ENCODE measurements at places on chromosomes 16 and 17.

- peak; percentile 92 for DNase-seq
These were observed 10.1 kb downstream of the KRT33A start for GRCh38 chr17:41340494-41340893.

DNA sequence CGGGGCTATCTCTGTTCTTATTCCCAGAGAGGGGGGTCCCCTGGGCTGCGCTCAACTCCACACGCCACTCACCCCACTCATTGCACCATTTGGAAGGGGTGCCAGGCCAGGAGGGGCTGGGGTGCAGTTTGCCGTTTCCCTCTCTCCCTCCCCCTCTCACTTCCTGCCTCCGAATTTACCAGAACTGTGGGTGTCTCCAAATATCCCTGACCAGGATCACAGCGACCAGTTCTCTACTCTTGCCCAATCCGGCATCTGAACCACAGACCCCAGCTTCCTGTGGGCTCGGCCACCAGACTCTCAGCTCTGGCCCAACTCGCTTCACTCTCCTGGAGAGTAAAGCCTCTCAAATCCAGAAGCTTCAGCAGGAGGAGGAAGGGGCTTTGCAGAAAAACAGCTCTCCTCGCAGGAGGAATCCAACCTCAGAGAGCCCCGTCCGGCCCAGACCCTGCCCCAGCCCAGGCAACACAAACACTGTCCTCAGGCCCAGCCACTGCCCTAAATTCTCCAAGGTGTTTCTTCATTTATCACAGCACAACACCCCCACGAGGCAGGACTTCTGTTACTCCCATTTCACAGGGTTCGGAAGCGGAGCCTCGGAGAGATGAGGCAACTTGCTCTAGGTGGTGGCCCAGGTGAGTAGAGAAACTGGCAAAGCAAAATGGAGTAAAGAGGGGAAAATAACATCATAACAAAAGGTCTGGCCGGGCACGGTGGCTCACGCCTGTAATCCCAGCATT lies 423 bp upstream of the ASGR2 start:
- DNase-seq = no peak

- no peak for DNase-seq
These were observed 44.5 kb downstream of the EFCAB13 start for GRCh38 chr17:47368262-47368661.

DNA sequence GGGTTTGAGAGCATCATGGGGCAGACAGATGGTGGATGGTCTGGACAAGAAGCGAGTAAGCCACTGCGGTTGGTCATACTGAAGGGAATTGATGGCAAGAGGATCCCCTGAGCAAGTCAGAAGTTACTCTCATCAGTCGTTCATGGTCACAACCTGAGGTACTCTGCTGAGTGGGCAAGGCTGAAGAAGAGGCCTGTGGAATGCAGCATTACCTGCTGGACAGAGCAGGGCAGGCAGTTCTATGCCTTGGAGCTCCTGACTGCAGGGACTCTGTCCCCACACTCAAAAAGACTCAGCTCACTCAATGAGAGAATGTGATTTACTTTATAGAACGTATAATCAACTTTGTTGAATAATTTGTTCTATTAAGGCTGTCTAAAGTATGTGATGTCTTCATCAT lies 28.3 kb downstream of the ALDH3A2 start:
- DNase-seq = no peak

DNA sequence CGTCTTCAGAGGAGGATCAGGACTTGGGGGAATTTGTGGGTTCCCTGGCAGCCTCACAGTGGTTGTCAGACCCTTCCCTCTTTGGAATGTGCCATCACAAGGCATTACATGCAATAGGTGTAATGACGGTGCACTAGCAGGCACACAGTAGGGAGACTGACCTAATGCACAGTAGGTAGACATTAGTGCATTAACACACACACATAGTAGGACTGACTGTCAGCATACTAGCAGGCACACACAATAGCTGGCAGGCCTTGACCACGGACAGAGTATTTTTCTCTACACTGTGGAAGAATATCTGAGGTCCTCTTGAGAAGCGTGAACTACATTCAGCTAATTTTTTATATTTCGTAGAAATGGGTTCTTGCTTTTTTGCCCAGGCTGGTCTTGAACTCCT lies 10.9 kb upstream of the UBALD2 start:
- no peak for DNase-seq
